ENCODE measurements at places on chromosomes 12 and 14.

DNA sequence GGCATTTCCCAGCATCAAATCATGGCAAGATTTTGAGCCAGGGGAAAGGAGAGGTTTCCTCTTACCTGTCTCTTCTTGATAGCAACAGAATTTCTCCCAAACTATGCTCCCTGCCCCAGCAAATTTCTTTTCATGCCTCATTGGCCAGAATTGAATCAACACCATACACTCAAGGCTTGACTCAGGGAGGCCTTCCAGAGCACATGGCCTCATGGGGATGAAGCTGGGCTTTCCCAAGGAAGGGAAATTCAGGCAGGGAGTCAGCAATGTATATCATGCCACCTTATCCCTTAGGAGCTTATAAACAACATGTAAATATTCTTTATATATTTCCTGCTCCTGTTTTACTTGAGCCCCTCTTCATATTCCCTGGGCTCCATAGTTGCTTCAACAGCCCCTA is 62.1 kb downstream of the ARF6 start:
- no peak for DNase-seq

- DNase-seq: no peak
Measured at GRCh38 chr12:131536766-131537165, 174.1 kb upstream of the SFSWAP start.

DNA sequence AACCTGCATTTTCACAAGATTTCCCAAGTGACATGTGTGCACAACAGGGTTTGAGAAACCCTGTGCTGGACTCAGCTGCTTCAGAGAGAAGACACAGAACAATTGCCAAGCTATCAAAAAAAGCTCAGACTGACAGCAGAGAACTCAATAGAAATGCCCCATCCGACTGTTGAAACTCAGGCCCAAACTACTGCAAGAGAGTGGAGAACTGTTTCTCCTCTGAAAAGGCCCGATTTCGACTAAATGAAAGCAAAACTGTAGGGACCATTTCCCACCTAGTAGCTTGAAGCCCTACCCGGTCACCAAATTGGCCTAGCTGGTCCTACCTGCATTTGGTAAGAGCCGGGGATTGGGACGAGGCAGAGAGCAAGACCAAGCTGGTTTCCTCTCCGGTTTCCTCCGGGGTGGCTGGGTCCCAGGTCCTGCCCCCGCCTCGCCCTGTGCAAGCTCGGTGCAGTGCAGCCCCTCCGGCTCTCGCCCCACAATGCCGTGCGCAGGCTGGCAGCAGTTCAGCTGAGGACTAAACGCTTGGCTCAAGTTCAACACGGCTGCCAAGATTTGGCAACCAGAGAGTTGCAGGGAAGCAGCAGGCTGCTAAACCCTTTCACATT is 1180.6 kb downstream of the VRK1 start:
- peak; percentile 84 for DNase-seq

- DNase-seq: no peak
Measured at GRCh38 chr14:24389226-24389848, 9.5 kb upstream of the NYNRIN start.

- no peak for DNase-seq
Measured at GRCh38 chr14:89688507-89689211, 265.9 kb downstream of the EFCAB11 start.

Data from femur (tissue), 1 donor.